ENCODE measurements at places on chromosomes 1 and 21. TPM values are rescaled to one million over a fixed set of nuclear protein-coding genes. Genes with fewer than 3 reads are reported as not detected.

Gene GSTM4
- 5.7 TPM for total RNA-seq

Gene RGS13
- 0.12 TPM for total RNA-seq

Gene TSPEAR
- not detected for total RNA-seq

Gene NR1I3
- not detected for total RNA-seq

Gene BARHL2
- not detected for total RNA-seq

Gene LRRC38
- not detected for total RNA-seq

Gene C1QB
- not detected for total RNA-seq

Gene UBL4B
- not detected for total RNA-seq

Gene SPRR2A
- not detected for total RNA-seq

Gene OR2T29
- total RNA-seq = not detected

Gene LAMC2
- total RNA-seq = not detected

Gene IL12RB2
- total RNA-seq = 23.8 TPM

Gene LENEP
- total RNA-seq = 1.2 TPM

Gene GLIS1
- not detected for total RNA-seq

Gene RAB29
- total RNA-seq = 51.0 TPM

Gene DMBX1
- total RNA-seq = not detected

Gene CD247
- total RNA-seq = 197 TPM

Gene NBPF6
- total RNA-seq = not detected

Gene CELA3B
- not detected for total RNA-seq

Gene PLCH2
- total RNA-seq = 13.5 TPM

Gene OR14A2
- total RNA-seq = not detected

Gene KLHL17
- total RNA-seq = 32.4 TPM

Gene CLEC20A
- total RNA-seq = not detected

Gene ATP1A1
- 169 TPM for total RNA-seq

Gene ANGPTL1
- total RNA-seq = not detected

Gene FMO3
- not detected for total RNA-seq

Gene NENF
- 33.9 TPM for total RNA-seq

Gene TAF1A
- 11.8 TPM for total RNA-seq

Gene MFAP2
- not detected for total RNA-seq

Gene CSRP1
- 78.3 TPM for total RNA-seq

Gene RGS2
- total RNA-seq = 10.6 TPM

Gene PDIK1L
- total RNA-seq = 18.3 TPM

Gene NTMT2
- total RNA-seq = not detected

Gene CAPN8
- total RNA-seq = not detected

Gene TSACC
- total RNA-seq = not detected

Gene OR2L13
- not detected for total RNA-seq

Gene TMOD4
- total RNA-seq = 2.9 TPM

Gene SPATA1
- total RNA-seq = 6.1 TPM

Gene DNAH14
- 0.70 TPM for total RNA-seq

Gene CRTC2
- total RNA-seq = 98.5 TPM

Gene ADAMTS4
- 0.38 TPM for total RNA-seq

Gene DIO1
- not detected for total RNA-seq

Gene NUP210L
- not detected for total RNA-seq

Gene HECTD3
- 32.6 TPM for total RNA-seq

Gene YY1AP1
- 82.3 TPM for total RNA-seq
